ENCODE measurements at places on chromosomes 2 and 18.

GRCh38 chr2:128416109-128416785, 97.6 kb upstream of the HS6ST1 start:
- DNase-seq, result no peak

DNA sequence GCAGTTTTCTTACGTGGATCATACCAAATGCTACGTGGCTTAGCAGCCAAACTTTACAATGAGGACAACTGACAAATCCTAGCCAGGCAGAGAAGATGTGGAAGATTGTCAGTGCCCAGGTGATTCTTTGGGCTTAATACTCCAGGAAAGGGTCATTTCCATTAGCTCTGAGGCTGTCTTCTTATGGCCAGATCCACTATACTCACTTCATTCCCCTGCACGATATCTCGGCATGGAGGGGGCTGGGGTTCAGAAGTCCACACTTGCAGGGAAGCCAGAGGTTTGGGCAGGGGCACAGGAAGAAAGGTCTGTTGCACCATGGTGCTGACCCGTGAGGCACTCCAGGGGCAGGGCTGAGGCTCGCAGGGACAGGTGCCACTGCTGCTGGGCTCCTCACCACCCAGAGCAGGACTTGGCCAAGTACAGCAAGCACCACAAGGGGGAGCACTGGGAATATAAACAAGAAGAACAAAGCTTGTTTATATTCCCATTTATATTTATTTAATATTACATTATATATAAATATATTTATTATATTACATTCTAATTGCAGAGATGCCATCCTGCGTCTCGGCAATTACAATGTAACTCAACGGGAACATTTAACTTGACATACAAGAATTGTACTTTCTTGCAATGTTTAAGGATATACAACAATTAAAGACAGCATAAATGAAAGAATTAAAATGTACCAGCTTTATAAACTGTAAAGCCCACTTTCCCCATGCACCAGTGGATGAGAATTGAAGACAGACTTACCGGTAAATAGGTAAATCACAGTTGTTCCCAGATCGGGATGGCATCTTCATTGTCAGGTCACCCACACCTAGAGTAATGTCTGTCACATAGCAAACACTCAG, 27.2 kb downstream of the CLUL1 start:
- DNase-seq, result peak; percentile 69

DNA sequence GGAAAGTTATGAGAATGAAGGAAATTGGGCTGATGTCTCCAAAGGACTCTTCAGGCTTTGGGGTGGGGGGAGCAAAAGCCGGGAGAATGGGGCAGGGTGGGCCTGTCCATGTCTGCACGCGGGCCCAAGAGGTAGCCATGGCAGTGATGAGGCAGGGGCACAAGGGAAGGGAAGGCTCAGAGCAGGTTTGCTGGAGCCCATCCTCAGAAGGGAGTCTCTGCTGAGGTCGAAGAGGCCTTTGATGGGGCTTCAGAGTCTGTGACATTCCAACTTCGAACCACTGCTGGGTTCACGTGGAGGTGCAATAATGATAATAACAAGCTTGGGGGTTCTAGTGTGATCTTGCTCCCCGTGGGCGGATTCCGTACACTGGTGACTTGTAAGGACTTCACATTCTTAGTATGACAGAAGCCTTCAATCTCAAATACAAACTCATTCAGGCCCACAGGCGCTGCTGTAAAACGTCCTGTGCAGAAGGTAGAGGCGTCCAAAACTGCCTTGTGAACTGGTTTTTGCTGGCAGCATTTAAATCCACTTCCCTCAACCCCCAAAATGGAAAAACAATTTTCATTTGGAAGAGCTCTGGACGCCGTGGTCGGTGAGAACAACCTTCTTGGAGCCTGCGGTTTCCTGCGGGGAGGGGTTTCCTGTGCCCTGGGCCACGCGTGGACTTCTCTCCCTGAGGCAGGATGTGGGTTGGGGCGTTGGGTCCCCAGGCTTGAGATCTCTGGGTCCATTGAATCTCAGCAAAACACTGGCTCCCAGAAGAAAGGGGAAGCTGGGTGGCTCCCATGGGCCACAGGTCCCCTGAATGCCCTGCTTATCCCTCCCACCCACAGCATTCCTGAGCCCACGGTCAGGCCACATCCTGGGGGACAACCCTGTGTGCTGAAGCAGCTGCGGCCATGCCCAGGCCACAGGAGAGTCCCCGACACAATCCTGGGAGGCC, 151.0 kb downstream of the TPO start:
- DNase-seq, result no peak

- no peak for DNase-seq
Observed at GRCh38 chr2:209194717-209195116, 229.1 kb upstream of the MAP2 start.

- DNase-seq, result no peak
Observed at GRCh38 chr2:222882484-222882928, 21.7 kb downstream of the ACSL3 start.

DNA sequence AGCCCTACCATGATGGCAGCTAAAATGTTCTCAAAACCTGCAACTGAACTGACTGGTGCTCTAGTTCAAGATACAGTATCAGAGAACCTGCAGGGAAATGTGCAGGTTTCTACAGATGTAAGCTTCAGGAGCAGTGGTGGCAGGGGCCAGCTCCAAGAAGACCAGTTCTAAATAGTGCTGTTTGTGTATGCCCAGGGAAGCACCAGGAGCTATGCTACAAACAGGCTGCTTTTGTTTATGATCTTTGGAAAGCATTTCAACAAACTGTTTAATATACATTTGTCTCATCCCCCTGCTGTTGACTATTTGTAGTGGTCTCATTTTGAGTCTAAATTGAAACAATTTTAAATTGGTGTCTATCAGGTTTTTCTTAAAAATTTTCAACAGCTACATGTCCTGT, 20.7 kb downstream of the FZD5 start:
- DNase-seq, result no peak

DNA sequence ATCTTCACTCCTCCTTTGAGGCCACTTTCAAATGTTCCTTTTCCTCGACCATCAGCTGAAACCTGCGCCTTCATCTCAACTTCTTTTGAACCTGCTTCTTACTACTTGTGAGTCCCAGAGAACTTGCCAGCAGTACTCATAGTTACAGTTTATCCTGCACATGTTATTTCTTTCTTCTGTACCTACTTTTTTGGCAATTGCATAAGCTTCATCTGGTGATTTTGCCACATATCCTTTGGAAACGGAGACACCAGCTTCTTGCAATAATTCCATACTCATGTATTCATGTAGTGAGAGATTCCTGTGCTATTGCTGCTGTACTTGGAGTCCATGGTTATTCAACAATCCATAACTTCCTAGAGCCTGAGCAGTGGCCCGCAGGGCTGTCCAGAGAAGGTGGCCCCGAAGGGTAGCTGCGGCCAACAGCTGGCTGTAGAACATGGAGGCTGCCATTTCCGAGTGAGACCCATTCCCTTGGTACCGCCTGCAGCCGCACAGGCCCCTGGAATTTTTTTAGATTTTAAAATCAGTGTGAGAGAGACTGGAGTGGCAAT, 39.4 kb downstream of the EFR3B start:
- no peak for DNase-seq

DNA sequence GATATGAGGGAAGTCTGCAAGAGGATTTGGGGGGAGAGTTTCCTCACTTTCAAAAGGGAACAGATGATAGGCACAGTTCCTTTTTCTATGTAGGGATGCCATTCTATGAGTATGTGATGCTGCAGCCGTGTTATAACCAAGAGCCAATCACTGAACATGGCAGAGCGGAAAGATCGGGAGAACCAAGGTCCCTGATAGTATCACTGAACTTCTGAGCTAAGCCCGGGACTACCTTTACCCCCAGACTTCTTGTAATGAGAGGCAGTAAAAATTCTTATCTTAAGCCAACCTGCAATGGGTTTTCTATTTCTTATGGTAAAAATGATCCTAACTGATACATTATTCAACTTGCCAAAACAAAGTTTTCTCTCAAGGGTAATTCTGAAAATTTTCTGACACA, 21.6 kb upstream of the SLC1A4 start:
- no peak for DNase-seq
